ENCODE measurements at places on chromosomes 16 and 17.

DNA sequence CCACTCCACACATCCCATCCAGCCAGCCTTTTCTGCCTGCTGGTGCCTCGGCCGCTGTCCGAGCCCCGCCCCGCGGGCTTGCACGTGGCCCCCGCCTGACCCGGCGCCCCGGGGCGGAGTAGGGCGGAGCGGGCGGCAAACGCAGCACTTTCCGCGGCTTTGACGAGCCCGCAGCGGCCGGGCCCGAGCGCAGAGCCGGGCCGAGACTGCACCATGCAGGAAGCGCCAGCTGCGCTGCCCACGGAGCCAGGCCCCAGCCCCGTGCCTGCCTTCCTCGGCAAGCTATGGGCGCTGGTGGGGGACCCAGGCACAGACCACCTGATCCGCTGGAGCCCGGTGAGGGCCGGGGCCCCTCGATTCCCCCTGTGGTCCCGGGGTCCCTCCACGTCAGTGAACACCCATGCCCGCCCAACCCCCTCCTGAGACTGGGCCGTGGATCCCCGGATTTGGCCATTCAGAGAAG is at the start of gene HSF4:
TSS of gene HSF4 (plus strand) at position 147 of the 463 bp plus-strand sequence. CDS start at position 214, 67 bp downstream.
- no peak for DNase-seq

GRCh38 chr17:50842506-50843149 is 7.2 kb downstream of the WFIKKN2 start:
- no peak for DNase-seq

GRCh38 chr17:965311-965989 is 14.1 kb downstream of the NXN start:
- DNase-seq = no peak

- no peak for DNase-seq
Observed at GRCh38 chr16:3458278-3458851, 14.9 kb downstream of the NAA60 start.

DNA sequence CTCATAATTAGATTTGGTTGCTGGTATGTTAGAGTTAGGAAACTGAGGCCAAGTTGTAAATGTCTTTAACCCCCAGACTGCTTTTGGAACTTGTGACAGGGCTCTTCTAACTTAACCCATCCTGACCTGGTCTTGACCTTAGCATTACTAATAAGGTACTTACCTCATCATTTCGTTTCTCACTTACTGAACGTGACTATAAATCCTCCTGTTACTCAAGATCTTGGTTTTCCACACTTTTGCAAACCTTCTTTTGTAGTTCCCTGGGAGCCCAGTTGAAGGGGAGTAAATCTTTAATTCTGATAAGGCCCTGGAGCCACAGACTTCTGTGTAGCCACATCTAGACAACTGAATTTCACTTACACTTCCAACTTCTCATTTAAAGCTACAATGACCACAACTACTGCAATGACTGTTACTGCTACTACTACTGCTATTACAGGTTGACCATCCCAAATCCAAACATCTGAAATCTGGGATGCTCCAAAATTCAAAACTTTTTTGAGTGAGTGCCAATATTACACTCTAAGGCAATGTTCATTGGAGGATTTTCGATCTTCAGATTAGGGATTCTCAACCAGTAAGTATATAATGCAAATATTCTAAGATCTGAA is 248.8 kb upstream of the TBX2 start:
- no peak for DNase-seq

DNA sequence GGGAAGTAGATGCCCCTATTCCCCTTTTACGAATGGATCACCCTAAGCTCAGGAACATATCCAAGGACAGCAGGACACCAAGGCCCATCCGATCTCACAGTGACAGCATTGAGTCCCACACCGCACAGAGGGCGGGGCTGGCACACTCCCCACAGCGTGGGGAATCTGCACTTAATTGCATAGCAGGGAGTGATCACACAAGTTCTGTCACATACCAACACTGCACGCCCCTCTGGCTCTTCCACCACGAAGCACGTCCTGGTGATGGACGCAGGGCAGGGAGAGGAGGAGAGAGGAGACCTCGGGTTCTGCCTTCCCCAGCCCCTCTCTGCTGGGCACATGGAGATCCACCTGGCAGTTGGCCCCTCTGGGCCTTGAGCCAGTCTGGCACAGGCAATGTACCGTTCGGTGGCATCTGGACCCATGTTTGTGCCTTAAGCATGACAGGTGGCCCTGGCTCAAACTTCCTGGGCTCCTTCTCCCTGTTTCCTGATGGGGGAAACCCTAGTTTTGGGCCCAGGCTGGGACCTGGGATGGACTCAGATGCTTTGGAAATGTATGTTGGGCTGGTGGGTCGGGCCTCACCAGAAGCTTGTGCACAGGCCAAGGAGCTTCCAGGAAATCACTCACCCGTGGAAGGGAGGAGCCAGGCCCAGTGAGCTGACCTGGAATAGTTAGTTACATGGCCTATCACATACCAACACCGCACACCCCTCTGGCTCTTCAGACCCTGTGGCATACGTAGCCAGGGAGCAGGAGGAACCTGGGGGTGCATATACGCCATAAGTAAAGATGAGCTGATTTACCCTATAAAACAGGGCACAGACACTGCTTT is 35.1 kb upstream of the CREBBP start:
- no peak for DNase-seq

- DNase-seq = no peak
Observed at GRCh38 chr17:39679521-39680192, 8.2 kb downstream of the PGAP3 start.

Data from KG1 (cell line).